ENCODE measurements at places on chromosomes 16 and 17.
A peak's percentile ranks its signal among the peaks of the same experiment; 100 is the strongest.

GRCh38 chr16:88653596-88654362 lies 2.9 kb upstream of the CYBA start:
- peak; percentile 29 for DNase-seq

GRCh38 chr16:86514481-86515376 lies 4.4 kb downstream of the FOXF1 start:
- no peak for DNase-seq

DNA sequence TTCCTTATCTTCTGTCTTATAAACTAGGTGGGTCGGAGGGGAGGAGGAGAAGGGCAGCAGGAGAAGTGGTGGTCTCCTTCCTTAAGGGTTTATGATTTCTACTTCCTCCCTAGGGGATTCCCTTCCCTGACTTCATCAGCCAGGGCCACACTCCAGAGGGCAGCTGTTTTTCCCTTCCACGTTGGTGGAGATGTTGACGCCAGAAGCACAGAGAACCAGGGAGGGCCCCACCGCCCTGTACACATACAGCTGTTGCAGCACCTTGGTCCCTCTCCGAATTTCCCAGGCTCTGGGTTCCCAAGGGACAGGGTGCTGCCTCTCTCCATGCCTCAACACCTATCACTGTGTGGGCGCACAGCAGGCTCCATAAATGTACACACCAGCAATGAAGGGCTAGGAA lies 5.6 kb upstream of the SLC6A4 start:
- DNase-seq, result no peak

DNA sequence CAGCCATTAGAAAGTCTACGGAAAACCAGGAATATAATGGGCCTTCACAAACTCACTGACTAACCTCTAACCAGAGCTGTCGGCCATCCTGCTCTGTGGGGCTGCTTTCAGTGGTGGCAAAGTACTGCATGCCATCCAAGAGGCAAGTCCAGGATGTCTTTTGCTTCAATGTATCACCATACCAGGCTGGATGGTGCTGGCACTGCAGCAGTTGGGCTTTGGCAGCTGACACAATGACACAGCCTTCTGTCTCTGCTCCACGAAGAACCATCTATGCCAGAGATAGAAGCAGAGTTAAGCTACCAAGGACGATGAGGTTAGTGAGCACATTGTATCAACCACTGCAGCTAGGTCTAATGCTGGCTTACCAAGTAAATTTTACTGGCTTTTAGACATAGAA lies 9.7 kb upstream of the RSKR start:
- no peak for DNase-seq

DNA sequence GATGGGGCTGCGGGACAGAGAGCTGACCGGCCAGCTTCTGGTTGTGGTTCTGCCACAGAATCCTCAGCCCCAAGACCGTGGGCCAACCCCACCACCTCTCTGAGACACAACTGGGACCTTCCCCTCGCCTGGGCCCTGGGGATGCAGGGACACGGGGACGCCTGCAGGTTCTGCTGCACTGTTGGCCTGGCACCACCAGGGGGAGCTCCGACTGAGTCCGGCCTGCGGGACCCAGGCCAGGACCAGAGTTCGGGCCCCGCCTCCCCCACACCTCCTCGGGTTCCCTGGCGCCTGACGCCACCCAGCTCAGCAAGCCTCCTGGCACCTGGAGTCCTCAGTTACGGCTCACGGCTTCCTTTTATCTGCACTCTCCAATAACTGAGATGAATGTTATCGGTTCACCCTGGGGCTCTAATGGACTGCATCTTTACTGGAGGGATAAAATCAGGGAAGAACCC lies 27.3 kb downstream of the TBC1D16 start:
- DNase-seq, result peak; percentile 54

DNA sequence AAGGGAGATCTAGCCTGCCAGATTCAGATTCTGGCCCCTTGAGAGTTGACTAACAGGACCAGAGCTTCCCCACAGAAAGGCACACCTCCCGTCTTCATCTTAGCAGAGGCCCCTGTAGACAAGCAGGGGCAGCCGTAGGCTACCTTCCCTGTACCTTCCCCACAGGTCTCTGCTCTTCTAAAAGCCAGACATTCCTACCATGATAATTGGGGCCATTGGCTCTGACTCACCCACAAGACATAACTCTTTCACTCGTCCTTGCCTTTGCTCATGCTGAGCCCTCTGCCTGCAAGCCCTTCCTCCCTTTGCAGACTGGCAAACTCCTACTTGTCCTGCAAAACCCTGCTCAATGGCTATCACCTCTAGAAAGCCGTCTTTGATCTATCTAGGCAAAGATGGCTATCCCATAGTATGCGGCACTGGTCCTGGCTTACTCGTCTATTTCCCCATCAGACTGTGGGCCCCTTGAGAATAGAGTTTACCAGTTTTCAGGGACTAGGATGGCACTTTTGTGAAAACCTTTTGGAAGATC lies 43.8 kb downstream of the PIMREG start:
- no peak for DNase-seq

- DNase-seq, result no peak
Measured at GRCh38 chr16:82882982-82883835, 256.4 kb downstream of the CDH13 start.

DNA sequence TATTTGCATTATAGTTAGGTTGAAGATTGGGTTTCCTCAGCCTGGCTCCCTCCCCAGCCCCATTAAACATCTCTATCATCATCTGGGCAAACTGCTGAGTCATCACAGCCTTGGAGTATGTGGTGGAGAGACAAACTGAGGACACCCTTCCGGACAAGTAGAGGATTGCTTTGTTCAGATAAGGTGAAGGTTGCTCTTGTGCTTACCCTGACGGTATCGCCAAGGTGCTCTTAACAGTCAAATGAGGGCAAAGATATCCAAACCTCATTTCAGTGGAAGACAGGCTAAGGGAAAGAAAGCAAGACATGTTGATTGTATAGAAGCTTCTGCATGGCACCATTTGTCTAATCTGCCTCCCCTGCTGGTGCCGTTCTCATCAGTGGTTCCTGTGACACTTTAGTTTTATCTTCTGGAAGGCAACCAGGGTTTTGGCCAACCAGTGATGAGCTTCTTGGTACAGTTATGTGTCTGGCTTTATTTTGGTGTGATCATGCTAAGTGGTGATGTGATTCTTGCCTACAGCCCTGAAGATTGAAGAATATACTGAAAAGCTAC lies 56.9 kb upstream of the LGALS9 start:
- DNase-seq, result no peak

DNA sequence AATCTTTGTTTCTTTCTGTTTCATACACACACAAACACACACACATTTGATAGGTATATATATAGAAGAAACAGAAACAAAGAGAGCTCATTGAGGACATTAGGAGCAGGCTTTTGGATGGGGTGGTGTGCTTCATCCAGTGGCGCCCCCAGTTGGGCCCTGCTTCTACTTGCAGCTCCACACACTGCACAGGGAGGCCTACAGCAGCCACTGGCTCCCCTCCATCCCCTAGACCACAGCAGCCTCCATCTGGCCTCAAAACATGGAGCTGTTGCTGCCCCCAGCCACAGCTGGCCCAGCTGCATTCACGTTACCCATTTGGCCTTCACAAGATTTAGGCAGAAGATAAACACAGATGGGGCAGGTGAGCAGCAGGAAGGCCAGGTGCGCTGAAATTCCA lies 33.1 kb upstream of the NF1 start:
- DNase-seq, result no peak

DNA sequence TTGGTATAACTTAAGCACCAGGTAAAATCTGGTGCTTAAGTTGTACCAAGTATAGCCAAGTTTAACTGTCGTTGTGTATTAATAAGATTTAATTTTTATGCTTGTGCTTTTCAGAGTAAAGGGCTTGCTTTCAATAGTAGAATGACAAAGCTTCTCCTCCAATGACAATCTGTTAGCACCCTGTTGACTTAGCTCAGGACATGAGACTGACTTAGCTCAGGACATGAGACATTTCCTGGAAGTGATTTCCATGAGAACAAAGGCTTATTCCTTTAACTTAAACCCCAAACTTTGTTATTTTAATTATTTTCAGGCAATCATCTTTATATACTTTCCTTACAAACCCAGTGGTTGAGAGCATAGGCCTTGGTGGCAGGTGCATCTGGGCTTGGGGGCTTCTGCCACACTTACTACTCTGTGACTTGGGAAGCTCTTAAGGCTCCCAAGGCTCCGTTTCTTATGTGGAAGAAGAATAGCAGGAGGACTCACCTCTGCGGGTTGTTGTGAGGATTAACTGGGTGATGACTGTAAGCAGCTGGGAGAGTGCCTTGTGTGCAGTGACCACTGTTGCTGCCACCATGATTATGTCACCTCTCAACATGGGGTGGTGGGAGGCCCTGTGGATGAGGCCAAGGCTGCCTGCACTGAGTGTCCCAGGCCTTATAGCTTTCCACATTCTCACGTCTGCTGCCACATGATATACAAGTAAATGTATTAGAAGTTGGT lies 59.4 kb upstream of the CMIP start:
- DNase-seq, result no peak

DNA sequence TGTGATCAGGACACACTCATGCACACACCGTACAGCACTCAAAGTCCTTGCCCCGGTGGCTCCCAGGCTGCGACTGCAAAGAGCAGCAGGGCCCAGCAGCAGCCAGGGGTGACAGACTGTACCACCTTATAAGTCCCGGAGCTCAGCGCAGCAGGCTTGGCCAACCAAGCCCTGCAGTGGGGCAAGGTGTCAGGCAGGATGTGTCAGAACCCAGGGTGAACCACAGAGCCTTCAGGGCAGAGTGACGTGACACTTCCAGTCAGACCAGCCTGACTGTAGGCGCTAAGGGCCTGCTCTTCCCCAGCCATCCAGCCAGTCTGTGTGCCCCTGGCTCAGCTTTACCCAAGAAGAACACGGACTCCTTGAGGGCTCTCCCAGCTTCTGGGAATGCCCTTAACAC lies 204.1 kb downstream of the COPRS start:
- DNase-seq, result peak; percentile 24

DNA sequence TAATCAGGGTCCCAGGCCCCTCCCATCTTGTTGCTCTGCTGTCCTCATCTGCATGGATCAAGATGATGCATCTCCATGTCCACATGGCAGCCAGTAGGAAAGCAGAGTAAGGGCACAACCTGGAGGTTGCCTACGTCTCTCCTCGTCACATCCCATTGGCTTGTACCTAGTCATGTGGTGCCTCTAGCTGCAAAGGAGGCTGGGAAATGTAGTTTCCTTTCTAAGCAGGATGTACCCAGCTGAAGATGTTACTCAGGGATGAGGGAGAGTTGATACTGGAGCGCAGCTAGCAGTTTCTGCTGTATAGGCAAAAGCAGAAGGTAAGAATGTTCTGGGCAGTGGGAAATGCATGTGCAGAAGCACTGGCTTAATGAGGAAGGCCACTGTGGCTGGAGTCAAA lies 20.8 kb downstream of the ABCC1 start:
- DNase-seq, result no peak

Measured in CD4-positive, alpha-beta T cell treated with Interleukin-4 for 4 hours (primary cell).